Activated naive CD4-positive, alpha-beta T cell (primary cell): ENCODE measurements at places on chromosomes 2 and 18.

DNA sequence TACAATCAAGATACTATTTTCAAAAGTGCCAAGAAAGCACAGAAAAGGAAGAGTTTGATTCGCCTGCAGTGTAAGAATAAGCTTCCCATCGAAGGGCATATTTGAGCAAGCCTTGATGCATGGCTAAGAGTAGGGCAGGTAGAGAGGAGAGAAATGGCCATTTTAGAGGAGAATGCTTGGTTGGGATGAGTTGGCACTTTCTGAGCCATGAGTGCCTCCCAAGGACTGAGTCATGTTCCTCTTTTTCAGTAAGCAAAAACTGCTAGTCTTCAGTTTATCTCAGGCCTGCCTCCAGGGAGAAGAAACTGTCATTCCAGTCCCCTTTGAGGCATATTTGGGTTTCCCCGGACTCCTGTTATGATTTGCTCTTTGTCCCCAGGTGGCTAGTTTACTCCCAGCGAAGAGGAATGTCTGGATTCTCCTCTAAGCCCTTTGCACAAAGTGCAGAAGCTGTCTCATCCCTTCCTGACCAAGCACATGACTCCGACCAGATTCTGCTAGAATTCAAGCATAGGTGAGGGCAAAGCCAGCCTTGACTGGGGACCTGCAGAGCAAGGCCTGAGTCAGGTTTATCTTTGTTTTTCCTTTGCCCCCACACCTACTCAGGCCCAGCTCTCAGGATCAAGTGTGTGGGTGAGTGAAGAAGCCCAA lies 115.2 kb downstream of the TTC32 start:
- no peak for DNase-seq

DNA sequence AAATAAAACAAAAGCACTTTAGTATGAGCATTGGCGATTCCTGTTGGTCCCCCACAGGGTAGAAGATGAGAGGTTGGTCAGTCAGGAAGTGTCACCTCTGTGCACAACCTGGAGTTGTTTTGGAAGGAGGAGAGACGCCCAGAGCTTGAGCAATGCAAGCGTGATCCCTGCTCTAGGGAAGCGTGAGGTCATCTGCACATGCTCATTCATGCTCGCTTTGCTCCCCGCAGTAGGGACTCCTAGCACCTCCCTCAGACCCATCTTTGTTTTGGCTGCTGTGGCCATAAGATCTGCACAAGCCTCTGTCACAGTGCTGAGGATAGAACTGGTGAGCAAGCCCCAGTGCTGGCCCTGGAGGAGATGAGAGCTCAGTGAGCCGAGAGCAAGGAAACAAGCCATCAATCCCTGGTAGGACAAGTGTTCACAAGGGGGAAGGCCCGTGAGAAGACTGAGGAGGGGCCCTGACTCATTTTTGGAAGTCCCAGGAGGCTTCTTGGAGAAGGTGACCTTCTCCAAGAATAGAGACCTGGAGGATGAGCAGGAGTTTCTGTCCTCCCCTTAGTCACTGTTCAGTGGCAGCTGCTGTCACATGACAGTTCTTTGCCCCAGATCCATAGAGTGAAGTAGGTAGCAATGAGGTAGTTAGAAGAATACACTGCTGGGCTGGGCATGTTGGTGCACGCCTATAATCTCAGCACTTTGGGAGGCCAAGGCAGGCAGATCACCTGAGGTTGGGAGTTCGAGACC lies 13.3 kb upstream of the ATP8B1 start:
- DNase-seq, result no peak

- no peak for DNase-seq
These were observed 154.7 kb upstream of the TNP1 start for GRCh38 chr2:217014328-217015105.

DNA sequence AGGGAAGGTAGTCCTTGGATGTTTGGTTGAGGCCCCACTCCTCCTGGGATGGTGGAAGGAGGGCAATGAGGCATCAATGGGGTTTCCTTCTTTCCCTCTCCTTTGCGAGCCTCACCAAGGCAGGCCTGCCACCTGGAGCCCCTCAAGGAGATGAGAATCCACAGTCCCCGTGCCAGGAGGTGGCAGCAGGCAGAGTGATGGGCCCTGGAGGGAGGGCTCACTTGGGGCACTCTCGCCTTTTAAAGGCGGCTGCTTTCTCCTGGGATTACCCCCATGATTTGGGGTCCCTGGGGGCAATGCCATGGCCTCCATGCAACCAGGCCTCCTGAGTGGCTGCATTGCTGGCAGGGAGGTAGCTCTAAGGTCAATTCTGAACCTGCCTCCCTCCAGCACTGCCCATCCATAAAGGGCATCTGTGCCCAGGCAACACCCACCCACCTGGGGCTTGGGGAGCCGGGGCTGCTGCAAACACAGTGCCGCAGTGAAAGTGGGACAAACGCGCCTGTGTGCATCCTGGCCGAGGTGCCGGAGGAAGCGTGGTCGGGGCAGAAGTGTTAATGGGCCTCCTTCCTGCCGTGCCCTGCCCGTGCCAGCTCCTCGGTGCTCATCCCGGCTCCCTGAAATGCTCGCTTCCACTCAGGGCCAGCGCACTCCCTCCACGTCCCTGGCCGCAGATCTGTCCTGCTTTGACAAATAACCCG lies 55.9 kb downstream of the ZFP36L2 start:
- no peak for DNase-seq

DNA sequence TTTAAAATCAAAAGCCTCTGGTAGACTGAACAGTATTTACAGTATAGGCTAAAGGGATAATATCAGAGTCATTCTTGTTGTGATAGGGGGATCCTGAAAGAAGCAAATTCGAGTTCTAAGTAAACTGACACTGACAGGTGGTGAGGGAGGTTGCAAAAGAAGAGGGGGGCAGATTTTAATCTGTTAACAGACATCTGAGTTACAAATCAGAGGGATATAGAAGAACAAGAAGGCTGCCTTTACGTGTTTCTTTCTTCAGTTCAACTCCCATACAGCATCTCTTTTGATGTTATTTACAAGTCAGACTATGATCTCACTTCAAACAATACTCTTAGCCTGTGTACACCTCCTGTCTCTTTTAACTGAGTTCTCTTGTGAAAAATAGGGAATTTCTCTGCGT lies 16.3 kb upstream of the ITGA4 start:
- DNase-seq, result no peak

DNA sequence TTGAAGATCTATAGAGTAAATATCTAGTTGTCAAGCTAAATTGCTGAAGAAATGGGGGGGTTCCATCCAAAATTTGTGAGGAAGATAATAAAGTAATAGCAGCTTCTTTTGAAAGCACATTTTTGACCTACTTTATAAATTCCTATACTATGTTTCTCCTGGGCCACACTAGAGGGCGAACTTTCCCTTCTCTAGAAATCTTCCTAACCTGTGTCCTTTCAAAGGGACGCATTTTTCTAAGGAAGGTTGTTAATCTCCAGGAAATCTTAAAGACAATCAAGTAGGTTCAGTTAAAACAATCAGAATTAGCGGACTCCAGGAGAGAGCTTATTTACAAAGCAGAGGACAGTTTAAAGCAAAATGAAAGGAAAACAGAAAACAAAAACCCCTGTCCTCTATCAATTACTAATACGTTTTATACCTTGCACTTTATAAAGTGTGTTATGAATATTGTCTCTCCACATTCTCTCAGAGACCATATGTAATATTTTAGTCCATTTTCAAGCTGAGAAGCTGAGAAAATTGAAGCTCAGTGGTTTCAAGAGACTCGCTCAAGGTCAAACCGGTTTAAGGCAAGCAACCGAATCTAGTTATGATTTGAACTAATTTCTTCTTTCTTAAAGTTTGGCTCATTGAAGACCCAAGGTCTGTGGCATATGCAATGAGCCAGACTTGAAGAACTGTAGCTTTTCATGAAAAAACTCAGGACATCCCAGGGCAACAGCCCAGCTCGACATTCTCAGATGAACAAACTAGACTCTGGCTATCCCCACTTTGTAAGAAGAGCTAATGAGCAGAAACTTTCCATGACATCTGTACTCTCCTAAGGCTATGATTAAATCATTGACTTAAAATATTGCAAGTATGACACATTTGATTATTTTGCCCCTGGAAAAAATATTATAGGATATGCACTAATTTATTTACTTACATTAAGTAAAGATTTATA lies 273.6 kb downstream of the PAX3 start:
- no peak for DNase-seq

DNA sequence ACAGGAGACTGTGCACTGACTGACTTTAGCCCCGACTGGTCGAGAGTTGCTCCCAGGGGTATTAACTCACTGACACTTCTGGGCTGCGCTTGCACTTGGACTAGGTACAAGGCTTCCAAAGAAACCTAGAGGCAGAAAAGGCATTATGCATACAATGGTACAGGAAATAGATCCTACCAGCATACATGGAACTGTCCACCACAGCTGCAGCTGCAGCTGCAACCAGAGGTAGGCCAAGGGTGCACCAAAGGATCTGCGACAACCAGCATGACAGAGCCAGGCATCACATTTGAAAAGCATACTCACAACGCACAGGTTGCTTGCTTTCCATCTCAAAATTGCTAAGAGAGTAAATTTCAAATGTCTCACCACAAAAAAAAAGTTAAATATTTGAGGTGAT lies 22.6 kb upstream of the PGAP1 start:
- no peak for DNase-seq

DNA sequence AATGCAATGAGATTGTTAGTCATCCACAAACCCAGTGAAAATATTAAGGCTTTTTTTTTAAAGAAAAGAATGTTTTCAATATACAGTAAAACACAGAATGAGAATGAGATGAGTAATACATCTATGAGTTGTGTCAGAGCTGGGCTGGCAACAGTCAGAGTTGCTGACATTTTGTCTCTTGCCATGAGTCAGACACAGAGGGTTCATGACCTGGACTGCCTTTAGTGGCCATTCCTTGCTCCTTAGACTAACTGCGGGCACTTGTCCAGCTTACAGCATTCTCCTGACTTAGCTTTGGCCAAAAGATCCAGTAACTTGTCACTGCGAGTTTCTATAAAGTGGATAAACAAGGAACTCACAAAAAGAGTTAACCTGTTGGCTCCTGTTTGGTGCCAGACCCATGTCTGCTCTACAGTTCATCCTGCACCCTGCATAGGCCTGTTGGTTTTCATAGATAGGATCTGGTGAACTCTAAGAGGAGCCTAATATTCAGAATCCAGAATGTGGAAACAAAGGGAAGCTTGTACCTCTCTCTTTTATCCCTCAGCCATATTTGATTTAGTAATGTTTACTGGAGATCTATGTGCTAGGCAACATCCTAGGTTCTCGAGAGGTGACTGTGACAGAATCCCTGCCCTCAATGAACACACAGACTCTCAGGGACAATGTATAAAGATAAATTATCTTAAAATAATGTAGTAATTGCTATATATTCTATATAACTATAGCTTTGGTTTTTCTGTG lies 391.5 kb upstream of the VWC2L start:
- no peak for DNase-seq

GRCh38 chr2:238787501-238787900 lies 60.4 kb upstream of the TWIST2 start:
- no peak for DNase-seq

- no peak for DNase-seq
These were observed 21.6 kb downstream of the CPSF3 start for GRCh38 chr2:9445089-9445488.
